Glomerular endothelial cell (primary cell): ENCODE measurements at places on chromosomes 5 and 9. TPM values are rescaled to one million over a fixed set of nuclear protein-coding genes. Genes with fewer than 3 reads are reported as not detected.

The NUTM2F gene
- total RNA-seq, result not detected in 2 replicates

The ERAP2 gene
- total RNA-seq, result 12.7 and 167 TPM in 2 replicates

The TXNDC8 gene
- not detected in 2 replicates for total RNA-seq

The IRX1 gene
- total RNA-seq, result 0.06 TPM in 1 of 2 replicates, not detected in the other

The RGMB gene
- 60.1 and 75.4 TPM in 2 replicates for total RNA-seq
